ENCODE measurements at places on chromosomes 2 and 18. TPM values are rescaled to one million over a fixed set of nuclear protein-coding genes. Genes with fewer than 3 reads are reported as not detected.
A peak's percentile ranks its signal among the peaks of the same experiment; 100 is the strongest.

GRCh38 chr2:220664272-220665107 is 907.6 kb downstream of the EPHA4 start:
- no peak for DNase-seq

Gene VWA3B
- not detected for total RNA-seq

GRCh38 chr18:2954869-2955645 is 57.9 kb downstream of the LPIN2 start:
- no peak for DNase-seq

DNA sequence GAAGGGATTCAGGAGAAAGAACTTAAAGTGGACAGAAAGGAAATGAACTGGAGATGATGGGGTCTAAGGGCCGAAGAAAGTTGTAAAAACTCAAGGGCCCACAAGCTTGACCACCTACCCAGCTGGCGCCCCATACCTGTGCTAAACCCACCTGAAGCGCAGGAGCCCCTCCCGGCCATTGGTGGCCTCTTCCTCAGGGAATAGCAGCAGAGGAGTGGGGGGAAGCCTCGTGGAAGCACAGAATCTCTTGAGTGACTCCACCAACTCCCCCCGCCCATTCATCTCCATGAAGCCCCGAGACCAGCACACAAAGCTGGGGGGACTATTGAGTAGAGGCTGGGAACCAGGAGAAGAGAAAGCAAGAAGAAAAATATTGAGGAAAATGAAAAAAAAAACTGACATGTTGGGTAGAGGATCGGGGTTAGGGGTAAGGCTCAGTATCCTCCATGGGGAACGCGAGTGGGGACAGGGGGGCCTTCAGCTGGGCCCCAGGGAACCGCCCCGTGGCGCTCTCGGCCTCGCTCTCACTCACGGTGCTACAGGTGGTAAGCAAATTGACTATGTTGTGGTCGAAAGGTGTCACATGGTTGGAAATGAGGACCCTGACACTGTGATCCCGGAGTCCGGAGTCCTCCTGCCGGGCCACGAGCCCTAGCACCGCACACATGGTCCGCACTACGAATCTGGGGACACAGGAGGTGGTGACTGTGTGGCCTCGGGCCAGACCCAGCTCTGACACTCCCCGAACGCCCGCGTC is 728 bp downstream of the AUP1 start:
- DNase-seq, result no peak

- no peak for DNase-seq
These were observed 32.0 kb upstream of the NYAP2 start for GRCh38 chr2:225367482-225367881.

- no peak for DNase-seq
These were observed 118.1 kb upstream of the LHCGR start for GRCh38 chr2:48873666-48874065.

DNA sequence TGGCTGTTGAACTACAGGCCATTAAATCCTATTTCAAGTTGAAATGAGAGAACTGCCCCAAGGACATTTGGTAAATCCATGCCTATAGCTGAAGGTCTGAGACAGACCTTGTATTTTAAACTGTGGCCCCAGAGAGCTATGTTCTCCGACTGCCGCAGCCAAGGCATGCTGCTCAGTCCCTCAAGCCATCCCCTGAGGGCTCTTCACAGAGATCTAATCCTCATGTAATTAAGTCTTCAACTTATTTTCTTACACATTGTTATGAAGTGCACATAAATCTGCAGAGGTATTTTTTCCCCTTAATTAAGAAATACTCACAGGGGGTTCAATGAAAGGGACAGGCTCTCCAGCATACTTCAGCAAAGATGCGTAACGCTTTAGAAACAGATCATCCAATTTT is 50.6 kb downstream of the ABCG8 start:
- no peak for DNase-seq

- DNase-seq, result peak; percentile 53
These were observed 64.5 kb upstream of the HDAC4 start for GRCh38 chr2:239465017-239466001.

DNA sequence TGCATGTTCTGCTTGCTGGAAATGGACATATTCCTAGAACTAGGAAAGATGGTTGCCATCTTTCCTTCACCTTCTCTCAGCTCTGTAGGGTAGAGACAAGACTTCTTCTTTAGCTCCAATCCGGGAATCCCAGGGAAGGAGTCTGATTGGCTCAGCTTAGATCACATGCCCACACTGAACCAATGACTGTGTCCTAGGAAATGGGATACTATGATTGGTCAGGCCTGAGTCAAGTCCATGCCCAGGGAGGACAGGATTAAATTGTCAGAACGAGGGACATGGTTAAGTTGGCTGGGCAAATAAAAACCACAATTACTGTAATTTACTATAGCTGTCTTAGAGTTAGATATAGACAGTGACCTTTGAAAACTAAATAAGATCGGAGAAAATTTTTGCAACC is 31.4 kb downstream of the SEMA4F start:
- no peak for DNase-seq

GRCh38 chr18:13513021-13513420 is 213.3 kb downstream of the FAM210A start:
- no peak for DNase-seq

- DNase-seq, result no peak
These were observed 8.9 kb downstream of the ADAM23 start for GRCh38 chr2:206452242-206452641.

Gene COL6A3
- 105 TPM for total RNA-seq

Gene REG3A
- 3.1 TPM for total RNA-seq

Gene PKP4
- 131 TPM for total RNA-seq

Gene HOXD13
- total RNA-seq, result not detected

DNA sequence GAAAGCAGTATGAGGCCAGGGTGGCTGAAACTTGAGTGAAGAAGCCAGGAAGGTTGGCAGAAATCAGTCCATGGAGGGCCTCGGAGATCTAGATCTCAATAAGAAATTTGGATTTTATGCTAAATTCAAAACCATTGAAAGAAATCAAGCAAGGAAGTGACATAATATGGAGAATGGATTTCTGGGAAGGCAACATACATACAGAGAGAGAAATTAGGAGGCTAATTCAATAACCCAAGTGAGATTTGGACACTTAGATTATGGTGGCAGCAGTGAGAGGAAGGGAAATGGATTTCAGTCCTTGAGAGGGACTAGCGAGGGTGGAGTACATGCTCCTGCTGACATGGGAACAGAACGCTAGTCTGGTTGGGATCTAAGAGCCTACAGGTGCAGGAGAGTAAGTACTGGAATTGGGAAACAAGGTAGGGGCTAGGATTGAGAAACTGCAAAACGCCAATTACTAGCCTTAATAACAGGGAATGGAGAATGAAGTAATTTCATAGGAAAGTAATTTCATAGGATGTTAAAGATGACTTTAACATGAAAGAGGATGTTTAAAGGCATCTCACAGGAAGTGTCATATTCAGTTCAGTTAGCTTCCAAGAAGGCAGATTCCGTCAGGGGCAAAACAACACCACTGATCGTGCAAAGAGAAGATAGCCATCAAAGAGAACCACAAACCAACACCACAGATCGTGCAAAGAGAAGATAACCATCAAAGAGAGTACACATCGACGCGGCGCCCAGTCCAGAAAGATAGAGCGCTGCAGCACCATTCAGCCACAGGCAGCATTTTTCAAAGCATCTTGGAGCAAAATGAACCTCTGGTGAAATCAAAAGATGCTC is 27.2 kb downstream of the CDKL4 start:
- DNase-seq, result peak; percentile 53

DNA sequence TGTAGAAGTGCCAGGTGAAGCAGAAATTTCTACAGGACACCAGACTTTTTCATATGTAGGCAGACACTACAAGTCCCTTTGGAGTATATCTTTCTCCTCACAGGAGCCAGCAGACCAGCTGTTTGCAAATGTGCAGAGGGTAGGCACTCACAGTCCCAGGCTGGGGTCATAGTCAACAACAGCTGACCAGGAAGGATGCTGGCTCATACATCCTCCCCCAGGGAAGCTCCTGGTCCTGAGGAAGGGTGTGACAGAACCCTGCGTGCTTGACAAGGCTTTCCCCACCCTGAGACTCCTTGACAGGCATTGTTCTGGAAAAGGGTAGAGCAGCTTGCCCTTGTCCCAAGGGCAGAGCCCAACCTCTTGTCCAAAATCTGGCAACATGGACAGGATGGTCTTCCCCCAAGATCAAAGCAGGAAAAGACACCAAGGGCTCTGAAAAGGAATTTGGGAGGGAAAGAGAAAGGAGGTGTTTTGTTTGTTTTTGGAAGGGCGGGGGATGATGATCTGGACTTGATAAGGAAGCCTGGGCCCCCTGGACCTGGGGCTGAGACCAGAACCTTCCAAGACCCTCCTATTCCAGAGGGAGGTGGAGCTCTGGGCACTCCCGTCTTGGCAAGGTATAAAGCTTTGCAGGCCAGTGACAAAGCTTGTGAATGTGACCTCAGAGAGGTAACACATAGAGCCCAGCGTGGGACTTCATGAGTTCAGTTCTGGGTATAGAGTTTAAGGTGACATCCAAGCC is 87.1 kb downstream of the GFPT1 start:
- DNase-seq, result no peak

DNA sequence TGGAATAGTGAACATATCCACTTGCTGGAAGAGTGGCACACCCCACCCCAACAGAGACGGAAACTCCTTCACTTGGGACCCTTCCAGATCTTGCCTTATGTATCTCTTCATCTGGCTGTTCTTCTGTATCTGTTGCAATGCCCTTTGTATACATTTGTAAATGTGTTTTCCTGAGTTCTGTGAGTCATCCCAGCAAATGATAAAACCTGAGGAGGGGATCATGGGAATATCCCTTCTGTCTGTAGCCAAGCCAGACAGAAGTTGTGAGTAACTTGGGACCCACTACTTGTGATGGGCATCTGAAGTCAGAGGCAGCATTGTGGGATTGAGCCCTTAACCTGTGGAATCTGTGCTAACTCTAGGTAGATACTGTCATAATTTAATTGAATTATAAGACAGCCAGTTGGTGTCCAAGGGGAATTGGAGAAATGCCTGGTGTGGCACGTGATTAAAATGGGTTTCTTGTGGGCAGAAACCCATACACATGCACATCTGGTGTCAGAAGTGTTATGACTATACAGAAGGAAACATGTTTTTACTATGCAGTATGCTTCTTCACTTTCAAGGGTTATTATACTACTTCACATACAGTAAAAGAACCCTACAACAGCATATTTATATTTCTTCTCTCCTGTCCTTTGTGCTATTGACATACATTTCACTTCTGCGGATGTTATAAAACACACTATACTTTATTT is 32.3 kb upstream of the TMEM247 start:
- no peak for DNase-seq

GRCh38 chr2:173119069-173119807 is 43.6 kb downstream of the MAP3K20 start:
- DNase-seq, result peak; percentile 31

GRCh38 chr2:25184254-25184653 is 15.9 kb upstream of the POMC start:
- peak; percentile 63 for DNase-seq

GRCh38 chr2:226760412-226761194 is 39.0 kb downstream of the IRS1 start:
- peak; percentile 17 for DNase-seq

All from stomach (tissue), 19 donors.